Occipital lobe (tissue), 3 donors: ENCODE measurements at places on chromosomes 13 and 19. TPM values are rescaled to one million over a fixed set of nuclear protein-coding genes. Genes with fewer than 3 reads are reported as not detected.

MED26 gene
- total RNA-seq, result 3.3 TPM

SUGT1 gene
- 90.5 TPM for total RNA-seq

PABPC3 gene
- total RNA-seq, result not detected

SCEL gene
- total RNA-seq, result 0.31 TPM

ZNF177 gene
- 11.9 TPM for total RNA-seq

ZNF208 gene
- total RNA-seq, result under 0.01 TPM

ZNF575 gene
- total RNA-seq, result 0.62 TPM

KCNC3 gene
- total RNA-seq, result 2.3 TPM

NXNL1 gene
- not detected for total RNA-seq

PRODH2 gene
- total RNA-seq, result not detected

SH2D3A gene
- total RNA-seq, result not detected

PTH2 gene
- total RNA-seq, result not detected

ZNF850 gene
- total RNA-seq, result 7.5 TPM

EFNB2 gene
- total RNA-seq, result 82.8 TPM

SLC46A3 gene
- 3.3 TPM for total RNA-seq

RASAL3 gene
- total RNA-seq, result 0.47 TPM

IRGC gene
- total RNA-seq, result not detected

JAK3 gene
- total RNA-seq, result 1.1 TPM

KLHL1 gene
- 106 TPM for total RNA-seq

TBCB gene
- 373 TPM for total RNA-seq

MIR17HG gene
- 67.1 TPM for total RNA-seq

CD70 gene
- total RNA-seq, result not detected

EPSTI1 gene
- total RNA-seq, result 3.4 TPM

CKM gene
- 1.2 TPM for total RNA-seq

CEACAM1 gene
- total RNA-seq, result not detected
